ENCODE measurements at places on chromosomes 7 and 10.

DNA sequence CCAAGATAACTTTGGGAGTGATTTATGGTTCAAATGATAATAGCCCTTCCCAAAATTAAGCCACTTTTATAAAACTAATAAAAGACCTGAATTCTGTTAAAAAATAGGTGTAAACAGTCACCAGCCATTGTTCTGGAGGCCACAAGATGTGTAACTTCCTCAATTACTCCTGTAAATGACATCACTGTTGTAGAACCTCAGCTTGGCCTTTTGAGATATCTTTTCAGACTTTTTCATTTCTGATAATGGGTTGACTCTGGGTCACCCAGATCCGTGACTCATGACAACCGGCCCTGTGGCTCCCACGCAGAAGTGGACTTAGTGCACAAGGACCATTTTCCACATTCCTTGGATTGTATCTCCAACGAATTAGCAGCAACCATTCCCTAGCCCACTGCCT, 106.6 kb downstream of the DKK1 start:
- DNase-seq = no peak

GRCh38 chr7:121329191-121330052, 622 bp downstream of the WNT16 start:
- DNase-seq = peak; percentile 45

- DNase-seq = no peak
Observed at GRCh38 chr10:124097883-124098282, 4.5 kb upstream of the CHST15 start.

DNA sequence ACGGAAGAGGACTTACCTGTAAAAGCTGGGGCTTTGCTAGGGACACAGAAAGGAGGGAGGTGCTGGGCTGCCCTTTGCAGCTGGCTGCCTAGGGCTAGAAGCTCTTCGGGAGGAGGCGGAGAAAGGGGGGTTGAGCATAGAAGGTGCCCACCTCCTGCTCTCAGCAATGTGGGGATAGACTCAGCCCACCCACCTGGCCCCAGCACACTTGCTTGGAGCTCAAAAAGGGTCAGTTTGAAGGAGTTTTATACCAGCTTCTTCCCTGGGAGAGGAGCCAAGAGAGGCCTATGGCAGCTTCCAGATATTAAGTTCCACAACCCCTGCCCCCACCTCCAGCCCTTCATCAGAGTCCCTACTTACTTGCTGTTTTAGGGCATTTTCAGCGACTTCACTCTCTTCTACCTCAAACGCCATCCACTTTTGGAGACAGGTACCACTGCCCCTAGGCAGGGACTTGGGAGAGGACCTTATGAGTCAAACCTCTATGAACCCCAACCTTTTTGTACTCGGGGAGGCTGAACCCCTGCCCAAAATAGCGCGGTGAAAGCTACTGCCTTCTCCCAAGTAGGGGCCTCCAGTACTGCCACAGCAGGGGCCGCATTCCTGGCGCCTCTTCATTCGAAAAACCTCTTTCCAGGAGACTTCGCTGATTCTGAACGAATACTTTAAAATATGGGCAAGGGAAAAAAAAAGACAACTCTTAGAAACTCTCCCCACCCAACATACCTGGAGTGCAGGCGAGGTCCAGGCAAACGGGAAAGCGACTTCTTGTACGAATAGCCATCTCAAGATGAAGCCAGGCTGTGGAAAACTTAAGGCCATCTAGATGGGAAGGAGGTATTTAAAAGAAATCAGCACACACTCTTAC, 1.2 kb upstream of the EVX1 start:
- DNase-seq = no peak

GRCh38 chr7:134988161-134988560, 1.9 kb downstream of the AGBL3 start:
- no peak for DNase-seq

DNA sequence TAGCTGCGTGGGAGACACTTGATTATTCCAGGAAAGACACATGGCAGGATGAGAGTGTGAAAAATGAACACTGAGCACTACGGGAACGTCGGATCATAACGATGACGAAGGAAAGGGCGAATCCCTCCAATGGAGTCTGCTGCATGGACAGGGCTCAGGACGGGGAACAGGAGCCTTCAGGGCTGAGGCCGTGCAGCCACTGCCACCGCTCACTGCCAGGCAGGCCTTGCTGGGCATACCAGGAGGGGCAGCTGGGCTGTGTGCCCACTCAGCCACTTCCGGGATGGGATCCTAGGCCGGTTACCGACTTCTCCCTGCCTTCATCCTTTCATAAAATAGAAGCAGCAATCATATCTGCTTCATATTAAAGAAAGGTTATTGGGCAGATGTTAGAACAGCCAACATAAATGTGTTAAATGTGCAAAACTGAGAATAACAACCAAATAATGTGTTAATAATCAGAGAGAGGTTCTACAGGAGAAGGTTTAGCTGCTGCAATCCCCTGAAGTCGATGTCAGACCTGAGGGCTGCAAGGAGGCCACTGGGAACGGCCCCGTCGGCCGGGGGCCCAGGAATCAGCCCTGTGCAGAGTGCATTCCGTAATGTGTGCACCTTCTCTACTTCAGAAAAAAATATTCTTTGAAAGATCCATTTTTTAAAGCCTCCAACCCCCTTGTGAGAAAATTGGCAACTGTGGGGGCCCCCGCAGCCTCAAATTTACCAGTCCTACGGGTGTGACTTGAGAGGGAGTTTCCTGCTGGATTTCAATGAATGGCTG, 63.6 kb downstream of the ADARB2 start:
- no peak for DNase-seq

- DNase-seq = no peak
Observed at GRCh38 chr10:61478621-61479312, 25.6 kb upstream of the TMEM26 start.
